ENCODE measurements at places on chromosomes 3 and 15.

- no peak for DNase-seq
Measured at GRCh38 chr3:179726075-179726699, 73.3 kb downstream of the USP13 start.

DNA sequence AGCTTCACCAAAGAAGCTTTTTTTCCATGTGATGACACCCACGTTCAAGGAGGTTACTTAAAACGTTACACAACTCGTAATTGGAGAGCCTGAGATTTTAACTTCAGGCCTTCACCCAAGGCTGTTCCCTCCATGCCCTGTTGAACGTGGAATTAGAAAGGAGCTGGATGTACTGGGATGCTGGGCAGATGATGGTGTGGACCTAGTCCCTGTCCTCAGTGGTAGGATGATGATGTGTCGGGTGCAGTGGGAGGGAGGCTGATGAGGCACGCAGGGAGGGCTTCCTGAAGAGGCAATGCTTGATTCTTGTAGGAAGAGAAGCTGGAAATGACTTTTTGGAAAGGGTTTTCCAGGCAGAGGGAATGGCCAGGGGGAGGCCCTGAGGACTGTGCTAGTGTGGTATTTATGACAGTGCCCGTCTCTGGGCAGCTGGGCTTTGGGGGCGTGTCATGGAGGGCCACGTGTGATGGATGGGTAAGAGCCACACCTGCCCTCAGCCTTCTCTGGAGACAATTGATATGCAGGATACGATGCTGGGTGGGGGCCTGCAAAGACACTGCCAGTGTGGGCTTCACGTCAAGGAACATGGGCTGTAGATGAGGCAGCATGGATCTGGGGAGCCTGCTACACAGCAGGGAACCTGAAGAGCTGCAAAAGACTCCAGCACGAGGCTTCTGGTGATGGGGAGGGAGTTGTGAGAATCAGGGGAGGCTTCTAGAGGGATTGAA, 15.3 kb downstream of the SYNM start:
- no peak for DNase-seq

DNA sequence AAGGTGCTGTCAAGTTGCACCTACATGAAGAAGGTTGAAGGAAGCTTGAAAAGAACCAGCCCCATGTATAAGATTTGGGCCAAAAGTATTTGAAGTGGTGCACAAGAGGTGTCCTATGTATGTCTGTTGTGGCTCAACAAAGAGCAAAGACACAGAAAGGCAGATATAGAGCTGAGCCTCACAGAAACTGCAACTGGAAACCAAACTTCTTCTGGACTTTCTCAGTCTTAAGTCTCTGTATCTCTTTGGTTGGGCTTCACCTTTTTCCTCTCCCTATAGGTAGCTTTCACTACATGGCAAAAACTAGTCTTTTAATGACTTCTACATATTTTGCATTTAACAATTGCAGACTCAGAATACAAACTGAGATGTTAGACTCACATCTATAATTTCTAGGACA, 8.8 kb upstream of the CMC1 start:
- DNase-seq, result no peak

GRCh38 chr15:60137711-60138396, 133.7 kb downstream of the FOXB1 start:
- DNase-seq, result no peak

DNA sequence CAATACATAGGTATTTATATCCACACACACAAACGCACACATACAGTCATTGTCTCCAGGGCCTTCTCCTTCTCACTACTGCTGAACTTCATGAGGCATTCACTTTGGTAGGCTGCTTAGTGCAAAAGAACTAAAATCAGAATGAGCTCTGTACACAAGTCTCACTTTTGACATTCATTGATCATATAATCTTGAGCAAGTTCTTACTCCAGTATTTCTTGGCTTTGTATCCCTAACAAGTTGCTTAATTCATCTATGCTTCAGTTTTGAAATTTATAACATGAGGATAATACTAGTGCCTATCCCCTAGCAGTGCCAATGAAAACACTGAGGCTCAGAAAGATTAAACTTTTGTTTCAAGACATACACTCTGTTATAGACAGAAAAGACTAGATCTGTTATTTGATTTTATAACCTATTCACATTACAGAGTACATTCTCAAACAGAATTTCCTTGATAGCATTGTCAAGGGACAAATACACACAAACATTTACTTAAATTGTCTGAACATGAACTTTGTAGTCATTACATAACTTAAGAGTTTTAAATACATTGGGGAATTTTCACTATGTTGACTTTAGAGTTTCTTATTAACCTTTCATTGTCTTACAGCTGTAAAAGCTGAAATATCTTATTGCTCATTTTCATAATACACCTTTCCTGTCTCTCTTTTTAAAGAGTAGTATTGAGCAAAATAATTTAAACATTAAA, 55.0 kb upstream of the SI start:
- no peak for DNase-seq

DNA sequence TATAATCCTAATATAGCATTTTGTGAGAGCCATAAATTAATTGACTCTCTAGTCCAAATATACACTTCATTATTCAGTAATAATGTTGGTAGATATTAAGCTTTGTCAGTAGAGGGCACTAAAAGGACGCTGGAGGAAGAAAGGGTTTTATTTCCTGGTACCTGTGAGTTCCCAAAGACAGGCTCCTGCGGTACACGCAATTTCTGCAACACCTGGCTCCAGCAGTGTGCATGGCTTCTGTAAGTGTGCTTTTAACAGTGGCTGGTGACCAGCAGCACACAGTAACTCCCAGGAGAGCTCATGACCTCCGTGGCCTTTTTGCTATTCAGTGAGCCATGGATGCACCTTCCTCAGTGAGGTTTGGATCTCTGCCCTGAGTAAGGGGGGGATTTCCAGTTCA, 338.3 kb upstream of the ZNF385D start:
- DNase-seq, result peak; percentile 40

DNA sequence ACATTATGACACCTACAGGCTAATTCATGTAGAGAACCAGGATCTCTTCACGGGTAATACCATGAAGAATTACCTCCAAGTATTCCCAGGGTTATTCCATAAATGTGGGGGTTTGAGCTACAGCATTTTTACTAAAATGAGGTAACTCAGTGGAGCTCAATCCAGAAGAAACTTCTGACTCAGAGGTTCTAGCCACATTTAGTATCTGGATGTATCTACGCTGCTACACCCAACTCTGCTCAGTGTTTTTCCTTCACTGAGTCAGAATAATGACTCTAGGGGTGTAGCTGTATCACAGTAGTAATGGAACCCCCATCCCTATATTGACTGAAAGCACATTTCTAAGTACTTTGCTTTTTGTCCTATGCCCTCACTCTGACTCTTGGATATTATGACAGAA, 52.4 kb downstream of the COPS2 start:
- DNase-seq, result no peak

DNA sequence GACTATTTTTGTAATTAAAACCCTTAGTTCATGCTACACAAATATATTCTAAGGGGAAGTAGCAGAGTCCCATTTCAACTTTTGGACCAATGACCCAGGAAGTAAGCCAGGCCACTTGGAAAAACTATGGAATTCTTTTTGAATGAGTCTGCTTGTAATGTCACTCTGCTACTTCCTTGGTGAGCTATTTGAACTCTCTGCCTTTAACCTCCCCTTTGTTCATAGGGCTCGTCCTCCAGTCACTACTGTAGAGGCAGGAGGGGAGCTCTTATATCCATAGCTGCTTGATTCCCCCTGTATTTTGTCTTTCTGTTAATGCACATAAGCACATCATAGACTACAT, 119.6 kb downstream of the UACA start:
- no peak for DNase-seq

GRCh38 chr3:126357295-126358037, at the start of gene KLF15:
KLF15 (minus strand) TSS chr3:126357408; CDS start chr3:126352922, 4,486 bp downstream.
- peak; percentile 77 for DNase-seq

- no peak for DNase-seq
Measured at GRCh38 chr3:172289583-172289982, 158.7 kb downstream of the GHSR start.

GRCh38 chr15:73954188-73955145, 28.2 kb downstream of the LOXL1 start:
- DNase-seq, result no peak

GRCh38 chr3:147299656-147300055, 106.7 kb downstream of the ZIC4 start:
- DNase-seq, result no peak

GRCh38 chr3:180320631-180321030, 281.3 kb upstream of the TTC14 start:
- no peak for DNase-seq

- DNase-seq, result no peak
Measured at GRCh38 chr3:152192050-152192449, 76.7 kb upstream of the MBNL1 start.

DNA sequence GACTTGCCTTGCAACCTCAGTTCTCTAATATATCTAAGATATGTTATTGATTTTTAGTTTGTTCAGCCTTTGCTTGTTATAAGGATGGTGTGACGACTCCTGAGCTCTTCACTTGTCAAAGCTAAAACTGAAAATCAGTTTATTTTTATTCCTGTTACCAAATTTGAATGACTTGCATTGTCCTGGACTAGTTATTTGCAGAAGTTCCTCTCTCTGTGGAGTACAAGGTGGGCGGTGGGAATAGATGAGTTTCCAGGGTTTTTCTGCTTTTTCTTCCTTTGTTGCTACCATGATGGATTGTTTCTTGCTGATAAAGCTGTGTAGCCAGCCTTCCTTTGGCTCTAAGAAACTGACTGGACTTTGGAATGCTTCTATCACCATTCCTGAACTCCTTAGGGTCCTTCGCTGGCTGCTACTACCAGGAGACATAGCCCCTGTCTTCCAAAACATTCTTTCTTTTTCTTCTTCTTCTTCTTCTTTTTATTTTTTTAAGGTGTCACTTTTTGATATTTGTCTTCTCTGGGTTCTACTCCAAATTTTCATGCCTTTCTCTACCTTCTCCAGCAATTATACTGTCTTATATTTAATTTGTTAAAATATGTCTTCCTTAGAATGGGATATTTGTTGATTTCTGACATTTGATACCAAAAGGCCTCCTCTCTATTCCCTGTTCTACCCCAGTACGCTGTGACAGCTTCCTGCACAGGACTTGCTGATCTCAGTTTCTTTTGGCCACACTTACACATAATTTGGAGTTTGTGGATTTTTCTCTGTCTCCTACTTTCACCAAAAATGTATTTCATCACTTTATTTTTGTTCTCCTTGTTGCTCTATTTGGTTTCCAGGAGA, 145.1 kb upstream of the THRB start:
- DNase-seq, result no peak

GRCh38 chr3:16024548-16024947, 149.9 kb upstream of the GALNT15 start:
- DNase-seq, result no peak

GRCh38 chr3:105402287-105402801, 35.6 kb downstream of the ALCAM start:
- no peak for DNase-seq

DNA sequence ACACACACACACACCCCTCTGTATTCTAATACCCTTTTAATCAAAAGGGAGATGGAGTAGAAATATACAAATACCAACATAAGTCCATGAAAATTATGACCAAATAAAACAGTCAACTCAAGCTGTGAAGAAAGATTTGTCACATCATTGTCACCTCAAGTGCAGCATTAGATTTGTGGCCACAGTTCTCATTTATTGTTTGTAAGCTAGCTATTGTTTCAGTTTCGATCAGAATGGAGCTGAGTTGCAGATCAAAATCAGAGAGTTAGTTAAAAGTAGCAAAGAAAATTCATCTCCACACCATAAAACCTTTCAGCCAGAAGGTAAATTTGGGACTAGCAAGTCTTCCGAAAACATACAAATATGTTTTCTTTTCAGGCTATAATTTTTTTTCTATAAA, 267.7 kb upstream of the LMCD1 start:
- no peak for DNase-seq

- DNase-seq, result no peak
Measured at GRCh38 chr15:88630798-88631463, 7.9 kb upstream of the ISG20 start.

DNA sequence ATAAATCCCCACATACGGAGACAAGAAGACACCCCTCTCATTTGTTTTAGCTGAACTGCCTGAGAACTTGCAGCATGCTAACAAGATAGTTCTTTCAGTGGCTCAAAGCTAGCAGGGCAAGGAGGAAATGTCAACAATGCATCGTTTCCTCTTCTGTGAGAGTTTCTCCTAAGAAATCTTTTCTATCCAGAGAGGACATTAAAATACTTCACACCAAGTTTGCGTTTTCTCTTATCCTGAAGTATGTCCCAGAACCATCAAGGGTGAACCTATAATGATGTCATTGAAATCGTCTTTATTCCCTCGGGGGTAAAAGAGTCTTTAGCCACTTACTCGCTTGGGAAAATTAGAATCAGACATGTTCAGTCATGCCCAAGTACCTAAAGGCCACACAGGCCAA, 541.7 kb upstream of the MDFIC2 start:
- no peak for DNase-seq

- no peak for DNase-seq
Measured at GRCh38 chr3:132822266-132822665, 100.1 kb upstream of the NPHP3 start.

- DNase-seq, result no peak
Measured at GRCh38 chr3:141493184-141493583, 6.4 kb downstream of the RASA2 start.

- DNase-seq, result no peak
Measured at GRCh38 chr15:60324706-60325438, 72.9 kb downstream of the ANXA2 start.

DNA sequence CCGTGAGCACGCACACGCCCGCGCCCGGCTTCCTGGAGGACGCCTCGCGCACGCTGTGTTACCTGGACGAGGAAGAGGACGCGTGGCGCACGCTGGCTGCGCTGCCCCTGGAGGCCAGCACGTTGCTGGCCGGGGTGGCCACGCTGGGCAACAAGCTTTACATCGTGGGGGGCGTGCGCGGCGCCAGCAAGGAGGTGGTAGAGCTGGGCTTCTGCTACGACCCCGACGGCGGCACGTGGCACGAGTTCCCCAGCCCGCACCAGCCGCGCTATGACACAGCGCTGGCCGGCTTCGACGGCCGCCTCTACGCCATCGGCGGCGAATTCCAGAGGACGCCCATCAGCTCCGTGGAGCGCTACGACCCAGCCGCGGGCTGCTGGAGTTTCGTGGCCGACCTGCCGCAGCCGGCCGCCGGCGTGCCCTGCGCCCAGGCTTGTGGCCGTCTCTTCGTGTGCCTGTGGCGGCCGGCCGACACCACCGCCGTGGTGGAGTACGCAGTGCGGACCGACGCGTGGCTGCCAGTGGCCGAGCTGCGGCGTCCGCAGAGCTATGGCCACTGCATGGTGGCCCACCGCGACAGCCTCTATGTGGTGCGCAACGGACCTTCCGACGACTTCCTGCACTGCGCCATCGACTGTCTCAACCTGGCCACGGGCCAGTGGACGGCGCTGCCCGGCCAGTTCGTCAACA, 890 bp downstream of the KBTBD13 start:
- DNase-seq, result no peak

DNA sequence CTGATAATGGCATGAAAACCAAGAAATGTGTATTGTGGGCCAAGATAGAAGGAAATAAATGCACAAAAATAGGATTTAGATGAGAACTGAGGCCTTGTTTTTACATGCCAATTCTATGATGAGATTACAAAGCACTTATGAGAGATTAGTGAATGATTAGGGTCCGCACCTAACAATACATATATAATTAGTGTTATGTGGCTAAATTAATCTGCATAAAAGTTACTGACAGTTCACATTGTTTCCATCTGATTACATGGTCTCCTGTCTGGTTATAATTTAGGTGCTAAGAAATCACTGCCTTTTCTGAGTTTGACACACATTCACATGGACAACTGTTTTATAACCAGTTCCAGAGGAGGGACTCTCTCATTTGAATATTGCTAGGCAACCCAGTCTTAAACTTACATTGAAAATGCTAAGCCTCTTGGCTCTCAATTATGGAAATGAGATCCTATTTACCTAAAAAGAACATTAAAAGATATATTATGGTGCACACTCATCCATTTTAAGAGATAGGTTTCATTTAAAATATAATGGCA, 117.0 kb upstream of the ARL6 start:
- DNase-seq, result no peak
